ENCODE measurements at places on chromosomes 4 and X. TPM values are rescaled to one million over a fixed set of nuclear protein-coding genes. Genes with fewer than 3 reads are reported as not detected.

GRCh38 chr4:152255437-152255836, 280.5 kb downstream of the FBXW7 start:
- peak; percentile 19 for DNase-seq

GRCh38 chr4:22999419-22999818, 306.7 kb downstream of the GBA3 start:
- DNase-seq, result peak; percentile 31

GRCh38 chrX:155767876-155768769, 113.0 kb upstream of the VAMP7 start:
- peak; percentile 18 for DNase-seq

The LYAR gene
- total RNA-seq, result 13.5 TPM

The GPM6B gene
- 21.5 TPM for total RNA-seq

Measured in astrocyte (in vitro differentiated cells and primary cell).